ENCODE measurements at places on chromosomes 2 and 18. TPM values are rescaled to one million over a fixed set of nuclear protein-coding genes. Genes with fewer than 3 reads are reported as not detected.

DNA sequence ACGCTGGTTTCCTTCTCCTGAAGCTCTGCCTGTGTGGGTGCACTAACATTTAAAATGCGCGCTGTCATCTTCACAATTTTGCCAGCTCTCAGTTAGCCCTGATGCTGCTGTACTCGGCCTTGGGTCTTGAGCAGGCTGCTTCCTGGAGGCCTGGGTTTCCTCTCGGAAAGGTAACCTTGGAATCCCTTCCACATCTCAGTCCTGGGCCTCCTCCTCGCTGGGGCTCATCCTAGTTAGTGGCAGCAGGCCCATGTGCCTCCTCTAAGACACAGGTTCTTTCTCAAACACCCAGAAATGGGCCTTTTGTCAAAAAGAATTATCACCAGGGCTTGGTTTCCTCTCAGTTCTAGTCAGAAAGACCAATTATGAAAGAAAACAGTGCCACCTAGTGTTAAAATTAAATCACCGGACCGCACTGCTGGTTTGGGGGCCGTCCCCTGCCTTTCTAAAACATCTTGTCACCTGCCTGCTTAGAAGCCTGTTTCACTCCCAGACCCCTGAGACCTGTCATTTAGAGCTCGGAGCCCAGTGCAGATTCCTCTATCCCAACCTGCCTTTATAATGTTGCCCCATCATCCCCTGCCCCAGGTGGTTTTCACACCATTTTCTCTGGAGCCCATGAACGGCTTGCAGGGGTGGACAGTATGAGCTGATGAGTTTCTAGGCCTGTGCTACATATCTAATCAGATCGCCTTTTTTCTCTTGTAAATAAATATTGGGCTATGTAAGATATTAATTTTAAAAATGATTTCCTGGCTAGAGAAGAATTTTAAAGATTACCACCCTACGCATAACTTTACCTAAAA lies 42.4 kb downstream of the HK2 start:
- DNase-seq: no peak

- DNase-seq: no peak
These were observed 11.5 kb downstream of the GNLY start for GRCh38 chr2:85705680-85706039.

DNA sequence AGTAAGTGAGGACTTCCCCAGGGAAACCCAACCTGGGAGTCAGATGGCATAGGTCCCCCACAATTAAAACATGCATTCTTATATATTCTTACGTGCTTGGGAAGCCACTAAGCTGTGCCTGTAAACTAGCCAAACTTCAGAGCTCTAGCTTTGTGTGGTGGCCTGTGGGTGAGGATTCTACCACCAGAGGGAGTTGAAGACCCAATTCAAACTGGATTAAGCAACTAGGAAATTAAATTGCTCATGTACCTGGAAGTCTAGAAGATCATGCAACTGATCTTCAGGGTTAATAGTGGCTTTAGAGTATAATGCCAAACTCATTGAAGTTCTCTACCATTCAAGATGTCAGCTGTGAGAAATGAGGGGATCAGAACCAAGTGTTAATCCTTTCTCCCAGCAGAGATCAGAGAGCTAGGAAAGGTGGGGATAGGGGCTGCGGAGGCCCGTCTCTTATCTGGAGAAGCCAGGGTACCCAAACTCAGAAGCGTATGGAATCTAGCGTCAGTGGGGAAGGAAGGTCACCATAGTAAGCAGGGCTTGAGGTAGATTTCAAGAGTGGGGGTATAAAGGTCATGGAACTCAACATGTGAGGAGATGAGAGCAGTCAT lies 53.2 kb upstream of the CCDC85A start:
- no peak for DNase-seq

Gene FKBP7
- 8.8 TPM for total RNA-seq

GRCh38 chr2:216318521-216318874 lies 53.8 kb downstream of the MARCHF4 start:
- DNase-seq: no peak

Gene FEV
- total RNA-seq: not detected

DNA sequence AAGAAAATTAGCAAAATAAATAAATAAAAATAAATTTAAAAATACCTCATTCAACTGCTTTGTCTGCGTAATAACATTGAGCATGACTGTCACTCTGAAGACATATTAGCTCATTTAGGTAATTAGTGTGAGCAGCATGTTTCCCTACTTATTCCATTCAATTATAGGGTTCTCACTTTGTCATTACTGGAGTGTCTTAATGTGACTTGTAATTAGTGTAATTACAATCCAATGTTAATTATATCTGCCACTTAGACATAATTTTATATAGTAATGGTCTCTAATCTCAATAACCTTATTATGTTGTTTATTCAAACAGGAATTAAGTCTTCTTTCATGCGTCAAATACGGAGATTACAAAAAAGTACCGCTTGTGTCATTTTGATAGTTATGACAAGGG lies 893.9 kb upstream of the ACVR2A start:
- no peak for DNase-seq

Gene HOXD10
- total RNA-seq: not detected
